Peyer's patch (tissue), 4 donors: ENCODE measurements at places on chromosomes 1 and 21. TPM values are rescaled to one million over a fixed set of nuclear protein-coding genes. Genes with fewer than 3 reads are reported as not detected.

GRCh38 chr1:158979229-158979628 lies 30.5 kb upstream of the IFI16 start:
- no peak overlapping the region for H3K4me3 ChIP-seq
- H3K27ac ChIP-seq: no peak overlapping the region
- no peaks in the 10 kb centered on the region for H3K27me3 ChIP-seq
- no peaks in the 10 kb centered on the region for H3K4me1 ChIP-seq

GRCh38 chr1:61221642-61222041 lies 139.3 kb downstream of the NFIA start:
- H3K4me3 ChIP-seq: no peak overlapping the region
- H3K36me3 ChIP-seq: no peaks in the 10 kb centered on the region
- H3K27ac ChIP-seq: no peak overlapping the region
- DNase-seq: no peak

GRCh38 chr1:25809929-25810328 lies 9.8 kb upstream of the MTFR1L start:
- H3K4me3 ChIP-seq: no peak overlapping the region
- H3K36me3 ChIP-seq: peaks cover 41% of the 10 kb centered on the region
- no peaks in the 10 kb centered on the region for H3K27me3 ChIP-seq
- no peak for DNase-seq
- no peak overlapping the region for H3K27ac ChIP-seq

GRCh38 chr1:3623441-3624199 lies 1.2 kb upstream of the TPRG1L start:
- DNase-seq: no peak
- no peaks in the 10 kb centered on the region for H3K27me3 ChIP-seq
- H3K4me3 ChIP-seq: peak overlapping the region; percentile 98
- peaks cover 14% of the 10 kb centered on the region for H3K4me1 ChIP-seq

GRCh38 chr1:210434223-210434622 lies 105.5 kb downstream of the HHAT start:
- no peaks in the 10 kb centered on the region for H3K4me1 ChIP-seq
- H3K36me3 ChIP-seq: no peaks in the 10 kb centered on the region
- no peak overlapping the region for H3K4me3 ChIP-seq
- DNase-seq: no peak
- H3K27me3 ChIP-seq: no peaks in the 10 kb centered on the region

- H3K27ac ChIP-seq: no peak overlapping the region
- no peaks in the 10 kb centered on the region for H3K27me3 ChIP-seq
- no peak overlapping the region for H3K4me3 ChIP-seq
- H3K36me3 ChIP-seq: no peaks in the 10 kb centered on the region
These were observed 261.5 kb downstream of the GPATCH2 start for GRCh38 chr1:217369271-217369981.

DNA sequence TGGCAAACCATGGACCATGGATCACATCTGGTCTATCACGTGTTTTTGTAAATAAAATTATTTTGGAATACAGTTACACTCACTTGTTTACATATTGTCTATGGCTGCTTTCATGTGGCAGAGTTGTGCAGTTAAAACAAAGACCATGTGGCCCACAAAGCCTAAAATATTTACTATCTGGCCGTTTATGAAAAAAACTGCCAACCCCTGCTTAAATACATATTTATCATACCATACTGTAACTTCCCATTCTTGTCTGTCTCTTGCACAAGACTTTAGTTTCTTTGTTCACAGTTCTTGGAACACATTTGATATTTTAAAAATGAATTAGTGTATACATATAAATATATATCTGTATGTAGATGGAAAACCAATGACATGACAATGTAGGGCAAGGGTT lies 141.5 kb downstream of the PAPPA2 start:
- no peaks in the 10 kb centered on the region for H3K27me3 ChIP-seq
- H3K4me3 ChIP-seq: no peak overlapping the region
- no peak overlapping the region for H3K27ac ChIP-seq
- no peak for DNase-seq

DNA sequence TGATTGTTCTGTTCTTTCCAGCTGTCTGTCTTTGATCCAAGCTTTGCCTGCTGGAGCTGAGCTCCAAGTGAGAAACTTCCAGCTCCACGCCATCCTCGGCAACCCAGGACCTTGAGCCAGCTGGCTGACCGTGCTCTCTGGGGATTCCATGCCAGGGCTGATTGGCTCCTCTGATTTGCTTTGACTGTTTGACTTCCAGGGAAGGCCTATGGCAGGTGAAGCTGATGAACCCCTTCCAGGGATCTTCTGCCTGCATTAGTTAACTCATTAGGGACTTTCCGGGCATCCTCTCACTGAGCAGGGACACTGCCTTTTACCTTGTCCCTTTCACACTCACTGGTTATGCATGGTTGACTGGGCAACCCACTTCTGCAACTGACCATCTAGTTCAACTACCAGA lies 406.1 kb downstream of the RPS6KC1 start:
- no peaks in the 10 kb centered on the region for H3K4me1 ChIP-seq
- H3K36me3 ChIP-seq: no peaks in the 10 kb centered on the region
- no peak overlapping the region for H3K27ac ChIP-seq
- no peaks in the 10 kb centered on the region for H3K27me3 ChIP-seq

DNA sequence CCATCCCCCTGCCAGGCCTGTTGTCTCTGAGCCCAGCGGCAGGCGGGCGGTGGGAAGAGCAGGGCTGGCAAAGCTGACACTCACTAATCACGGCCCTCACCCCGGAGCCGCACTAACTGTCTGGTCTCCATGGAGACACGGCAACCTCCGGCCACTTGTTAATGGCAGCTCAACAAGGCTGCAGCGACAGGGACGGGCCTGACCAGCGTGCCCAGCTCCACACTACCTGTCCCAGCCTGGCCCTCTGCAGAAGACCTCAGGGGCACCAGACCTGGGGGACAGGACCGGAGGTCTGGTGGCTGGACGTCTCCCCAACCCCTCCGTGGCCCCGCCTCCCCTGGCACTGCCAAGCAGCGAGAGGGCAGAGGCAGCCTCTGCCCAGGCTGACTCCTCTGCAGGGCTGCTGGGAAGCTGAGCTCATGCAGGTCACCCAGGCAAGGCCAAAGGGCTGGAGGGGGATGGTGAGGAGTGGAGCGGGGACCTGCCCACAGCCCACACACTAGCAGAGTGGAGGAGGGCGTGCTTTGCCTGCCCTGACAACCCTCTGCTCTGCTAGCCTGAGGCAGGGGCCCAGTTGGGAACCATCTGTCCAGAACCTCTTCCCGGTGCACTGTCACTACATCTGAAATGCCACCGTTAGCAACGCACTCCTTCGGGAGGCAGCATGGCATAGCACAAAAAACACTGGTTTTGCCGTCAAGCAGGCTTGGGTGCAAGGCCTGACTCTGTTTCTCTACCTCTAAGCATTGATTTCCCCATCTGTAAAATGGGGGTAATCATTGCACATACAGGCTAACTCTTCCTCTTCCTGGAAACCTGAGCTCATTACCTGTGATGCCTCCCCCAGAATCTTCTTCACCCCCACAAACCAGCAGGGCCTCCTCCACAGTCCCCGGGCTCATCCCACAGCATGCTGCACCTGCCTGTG lies 29.6 kb upstream of the WASF2 start:
- H3K36me3 ChIP-seq: no peaks in the 10 kb centered on the region
- H3K27me3 ChIP-seq: no peaks in the 10 kb centered on the region
- H3K4me3 ChIP-seq: no peak overlapping the region
- no peak overlapping the region for H3K27ac ChIP-seq
- no peaks in the 10 kb centered on the region for H3K4me1 ChIP-seq

- peak overlapping the region; percentile 24 for H3K27ac ChIP-seq
- H3K4me1 ChIP-seq: no peaks in the 10 kb centered on the region
- no peak for DNase-seq
- no peaks in the 10 kb centered on the region for H3K36me3 ChIP-seq
These were observed 18.6 kb downstream of the FAM151A start for GRCh38 chr1:54604572-54605370.

DNA sequence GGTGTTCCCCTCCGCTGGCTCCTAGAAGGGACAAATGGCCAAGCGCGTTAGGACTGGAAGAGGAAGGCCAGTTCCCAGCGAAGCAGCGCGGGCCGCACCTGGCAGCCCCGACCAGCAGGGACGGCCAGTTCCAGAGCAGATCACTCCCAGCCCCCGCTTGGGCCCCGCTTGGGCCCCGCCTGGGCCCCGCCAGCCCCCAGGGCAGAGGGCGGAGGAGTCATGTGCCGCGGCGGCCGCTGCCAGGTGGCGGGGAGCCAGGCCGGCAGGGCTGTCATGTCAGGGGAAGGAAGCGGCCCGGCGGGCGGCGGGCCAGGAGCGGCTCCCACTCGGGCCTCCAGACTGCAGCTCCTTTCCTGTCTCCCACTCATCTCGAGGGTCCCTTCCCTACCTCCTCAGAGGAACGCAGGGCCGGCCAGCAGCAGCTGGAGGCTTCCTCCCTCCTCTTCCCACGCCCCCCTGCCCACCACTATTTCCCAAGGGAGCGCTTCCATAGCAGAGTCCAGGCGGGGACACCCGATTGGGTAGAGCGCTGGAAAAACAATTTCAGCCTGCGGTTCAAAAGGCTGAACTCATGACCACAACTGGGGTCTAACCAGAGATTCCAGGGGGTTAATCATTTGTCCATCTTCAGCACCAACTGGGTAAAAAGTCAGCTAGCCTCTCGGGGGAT lies 16.5 kb downstream of the ZNF697 start:
- H3K27me3 ChIP-seq: no peaks in the 10 kb centered on the region
- H3K27ac ChIP-seq: no peak overlapping the region
- peak overlapping the region; percentile 50 for H3K4me3 ChIP-seq
- peaks cover 9% of the 10 kb centered on the region for H3K4me1 ChIP-seq

GRCh38 chr1:65309304-65310077 lies at the start of gene DNAJC6:
Gene DNAJC6, plus strand, starts transcription at chr1:65309543. Its CDS starts 203 bp downstream, at chr1:65309746.
- DNase-seq: no peak
- no peaks in the 10 kb centered on the region for H3K27me3 ChIP-seq
- no peaks in the 10 kb centered on the region for H3K36me3 ChIP-seq
- no peak within 1 kb of the TSS for H3K4me3 ChIP-seq
- H3K27ac ChIP-seq: no peak within 1 kb of the TSS

DNA sequence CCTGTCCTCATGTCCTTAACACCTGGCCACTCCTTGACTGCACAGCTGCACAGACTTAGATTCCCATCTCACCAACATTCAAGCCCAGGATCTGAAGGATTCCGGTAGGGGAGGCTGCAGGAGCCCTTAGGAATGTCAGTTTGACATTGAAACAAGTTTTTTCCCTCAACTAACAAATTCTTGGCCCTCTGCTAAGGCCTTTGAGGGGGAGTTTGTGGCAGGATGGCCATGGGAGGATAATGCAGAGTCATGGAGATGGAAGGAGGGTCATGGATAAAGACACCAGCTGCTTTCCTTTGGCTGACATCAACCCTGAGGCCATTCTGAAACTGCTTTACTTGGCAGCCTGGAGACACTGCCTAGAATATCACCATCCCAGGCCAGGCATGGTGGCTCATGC lies 63.4 kb upstream of the PPP2R5A start:
- no peaks in the 10 kb centered on the region for H3K27me3 ChIP-seq
- H3K4me1 ChIP-seq: peaks cover 7% of the 10 kb centered on the region
- no peak overlapping the region for H3K27ac ChIP-seq
- no peak overlapping the region for H3K4me3 ChIP-seq

- H3K27me3 ChIP-seq: no peaks in the 10 kb centered on the region
- DNase-seq: no peak
- no peaks in the 10 kb centered on the region for H3K4me1 ChIP-seq
- no peak overlapping the region for H3K4me3 ChIP-seq
- no peaks in the 10 kb centered on the region for H3K36me3 ChIP-seq
- H3K27ac ChIP-seq: no peak overlapping the region
These were observed 13.2 kb downstream of the TMEM269 start for GRCh38 chr1:42797979-42798378.

DNA sequence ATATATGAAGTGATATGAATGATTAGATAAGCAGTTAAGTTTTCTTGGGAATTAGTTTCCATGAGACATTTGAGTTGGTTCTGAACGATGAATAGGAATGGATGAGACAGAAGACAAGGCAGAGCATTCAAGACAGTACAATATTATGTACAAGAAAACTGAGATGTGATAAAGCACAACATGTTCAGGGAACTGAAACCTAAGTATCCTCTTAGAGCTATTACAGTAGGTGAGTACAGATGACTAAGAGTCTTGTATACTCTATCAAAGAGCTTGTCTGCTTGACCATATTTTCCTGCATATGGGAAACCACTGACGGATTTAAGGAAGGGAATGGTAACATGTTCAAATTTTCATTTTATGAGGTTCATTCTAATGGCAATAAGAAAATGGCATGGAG lies 61.6 kb downstream of the NME7 start:
- H3K27ac ChIP-seq: no peak overlapping the region
- H3K36me3 ChIP-seq: no peaks in the 10 kb centered on the region
- no peaks in the 10 kb centered on the region for H3K4me1 ChIP-seq
- DNase-seq: no peak
- no peaks in the 10 kb centered on the region for H3K27me3 ChIP-seq

- no peaks in the 10 kb centered on the region for H3K4me1 ChIP-seq
- no peaks in the 10 kb centered on the region for H3K36me3 ChIP-seq
- H3K4me3 ChIP-seq: no peak overlapping the region
These were observed 56.1 kb downstream of the COL6A1 start for GRCh38 chr21:46037331-46038325.

DNA sequence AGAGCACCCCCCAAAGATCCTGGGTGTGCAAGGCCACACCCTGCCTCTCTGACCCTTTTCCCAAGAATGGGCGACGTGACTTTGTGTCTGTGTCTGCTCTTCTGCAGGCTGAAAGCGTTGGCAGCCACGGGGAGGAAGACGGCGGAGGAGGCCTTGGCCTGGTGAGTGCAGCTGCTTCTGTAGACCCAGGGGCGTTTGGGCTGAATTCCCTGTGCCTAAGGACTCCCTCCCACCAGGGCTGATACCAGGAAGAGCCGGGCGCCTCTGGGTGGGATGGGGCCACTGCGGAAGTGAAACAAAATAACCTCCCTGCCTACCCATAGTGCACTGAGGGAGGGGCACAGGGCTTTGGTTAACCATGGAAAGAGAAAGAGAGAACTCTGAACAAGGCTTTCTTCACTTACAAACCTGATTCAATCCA lies 2.5 kb downstream of the UBASH3A start:
- no peaks in the 10 kb centered on the region for H3K4me1 ChIP-seq
- peak; percentile 39 for DNase-seq
- H3K27ac ChIP-seq: peak overlapping the region; percentile 69

- no peaks in the 10 kb centered on the region for H3K27me3 ChIP-seq
- H3K4me1 ChIP-seq: no peaks in the 10 kb centered on the region
These were observed 1660.1 kb upstream of the B3GALT2 start for GRCh38 chr1:194846488-194846887.

The GPR52 gene
- total RNA-seq: 17.3 TPM

The LSM10 gene
- 25.5 TPM for total RNA-seq

The PAQR6 gene
- 3.6 TPM for total RNA-seq

The AQP10 gene
- 0.85 TPM for total RNA-seq

The CADM3 gene
- 19.8 TPM for total RNA-seq

The RGS13 gene
- 6.6 TPM for total RNA-seq

The DPYD gene
- total RNA-seq: 33.1 TPM

The ZFP69B gene
- total RNA-seq: 5.8 TPM

The OR6K3 gene
- not detected for total RNA-seq

The PCP4 gene
- not detected for total RNA-seq

The TNFRSF25 gene
- 31.0 TPM for total RNA-seq

The GBP7 gene
- total RNA-seq: not detected

The TEKT2 gene
- not detected for total RNA-seq

The RNU1-4 gene
- under 0.01 TPM for total RNA-seq

The CFAP107 gene
- total RNA-seq: not detected
